ENCODE measurements at places on chromosomes 12 and 14. TPM values are rescaled to one million over a fixed set of nuclear protein-coding genes. Genes with fewer than 3 reads are reported as not detected.

The POTEG gene
- not detected for total RNA-seq

The ERP29 gene
- total RNA-seq: 125 TPM

The CHST11 gene
- 34.0 TPM for total RNA-seq

The ANG gene
- total RNA-seq: 10.6 TPM

The C3AR1 gene
- total RNA-seq: not detected

The NUAK1 gene
- 8.8 TPM for total RNA-seq

The VPS37B gene
- 31.0 TPM for total RNA-seq

Data from A549 treated with CORT108297 at 1 μM for 4 hours (cell line).